ENCODE measurements at places on chromosomes 13 and 19. TPM values are rescaled to one million over a fixed set of nuclear protein-coding genes. Genes with fewer than 3 reads are reported as not detected.

DNA sequence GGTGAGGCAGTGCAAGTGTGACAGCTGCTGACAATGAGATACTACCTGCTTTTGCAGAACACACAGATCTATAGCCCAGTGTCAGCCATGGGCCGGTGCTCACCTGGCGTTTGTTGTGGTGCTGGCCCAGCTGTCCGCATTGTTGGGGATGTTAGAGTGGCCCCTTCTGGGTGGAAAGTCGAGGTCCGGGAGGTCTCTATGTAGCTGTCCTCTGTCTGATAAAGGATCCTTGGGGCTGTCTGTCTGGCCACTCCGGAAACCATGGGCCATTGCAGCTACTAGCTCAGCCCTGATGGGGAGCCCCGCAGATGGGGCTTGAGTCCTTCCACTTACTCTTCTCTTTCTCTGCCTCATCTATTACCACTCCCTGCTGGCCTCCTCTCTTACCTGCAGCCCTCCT lies 181.5 kb upstream of the TSHZ3 start:
- no peak for DNase-seq

DNA sequence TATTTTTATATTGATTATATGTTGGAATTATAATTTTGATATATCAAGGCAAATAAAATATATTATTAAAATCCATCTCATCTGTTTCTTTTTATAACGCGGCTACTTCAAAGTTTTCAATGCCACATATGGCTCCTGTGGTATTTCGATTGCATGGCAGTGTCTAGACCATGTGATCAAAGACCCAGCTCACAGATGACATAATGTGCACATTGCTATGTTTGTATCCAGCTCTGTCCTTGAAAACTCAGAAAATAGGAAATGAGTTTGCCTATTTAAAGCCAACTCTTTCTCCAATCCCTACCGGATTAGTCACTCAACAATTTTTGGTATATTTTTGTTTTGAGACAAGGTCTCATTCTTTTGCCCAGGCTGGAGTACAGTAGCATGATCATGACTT lies 26.2 kb downstream of the TMTC4 start:
- no peak for DNase-seq

DNA sequence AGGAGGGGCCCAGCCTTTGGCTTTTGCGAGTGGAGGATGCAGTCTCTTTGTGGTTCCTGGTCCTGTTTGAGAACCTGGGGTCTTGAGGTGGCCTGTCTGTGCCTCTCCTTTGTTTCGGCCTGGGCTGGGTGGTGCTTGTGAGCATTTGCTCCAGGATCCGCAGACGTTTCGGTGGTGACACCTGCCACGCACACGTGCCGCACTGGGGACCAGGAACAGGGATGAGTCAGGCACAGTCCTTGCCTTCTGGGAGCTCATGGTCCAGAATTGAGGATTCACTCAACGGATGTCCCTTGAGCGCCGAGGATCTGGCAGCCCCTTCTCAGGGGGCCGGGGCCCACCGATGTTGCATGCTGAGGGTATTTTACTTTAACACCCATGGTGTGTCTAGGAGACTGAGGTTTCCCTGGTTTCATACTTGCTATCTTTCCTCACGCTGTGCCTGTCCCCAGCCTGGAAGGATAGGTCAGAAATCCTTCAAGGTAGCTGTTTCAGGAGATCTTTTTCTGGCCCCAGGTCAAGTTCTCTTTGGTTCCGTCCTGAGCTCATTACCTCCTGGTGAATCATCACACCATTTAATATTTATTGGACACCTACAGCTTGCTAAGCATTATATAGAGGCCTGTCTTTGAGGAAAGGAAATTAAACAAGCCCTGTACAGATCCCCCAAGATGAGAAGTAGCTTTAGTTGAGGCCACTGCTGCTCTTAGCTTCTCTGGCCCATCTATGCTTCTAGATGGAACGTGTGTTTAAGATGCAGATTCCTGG lies 5.1 kb downstream of the HDGFL2 start:
- no peak for DNase-seq

DNA sequence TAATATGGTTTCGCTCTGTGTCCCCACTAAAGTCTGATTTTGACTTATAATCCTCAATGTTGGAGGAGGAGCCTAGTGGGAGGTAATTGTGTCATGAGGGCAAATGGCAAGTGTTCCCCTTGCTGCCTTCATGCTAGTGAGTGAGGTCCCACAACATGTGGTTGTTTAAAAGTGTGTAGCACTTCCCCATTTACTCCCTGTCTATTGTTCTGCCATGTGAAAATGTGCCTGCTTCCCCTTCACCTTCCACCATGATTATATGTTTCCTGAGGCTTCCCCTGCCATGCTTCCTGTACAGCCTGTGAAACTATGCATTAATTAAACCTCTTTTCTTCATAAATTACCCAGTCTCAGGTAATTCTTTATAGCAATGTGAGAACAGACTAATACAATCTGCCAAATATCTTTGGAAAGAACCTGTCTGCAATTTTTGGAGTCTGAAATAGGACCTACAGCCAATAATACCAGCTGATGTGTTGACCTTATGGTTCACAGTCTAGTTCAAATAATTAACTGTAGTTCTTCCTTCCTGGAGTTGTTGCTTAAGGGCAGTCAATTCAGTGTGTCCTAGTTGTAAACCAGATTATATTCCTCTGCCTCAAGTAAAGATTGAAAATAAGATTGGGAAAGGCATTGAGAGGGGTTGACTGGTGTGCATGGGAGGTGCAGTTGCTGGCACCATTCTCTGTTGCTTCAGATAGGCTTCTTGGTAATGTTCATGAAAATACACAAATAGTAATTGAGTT lies 1442.9 kb downstream of the SLITRK1 start:
- DNase-seq, result no peak

DNA sequence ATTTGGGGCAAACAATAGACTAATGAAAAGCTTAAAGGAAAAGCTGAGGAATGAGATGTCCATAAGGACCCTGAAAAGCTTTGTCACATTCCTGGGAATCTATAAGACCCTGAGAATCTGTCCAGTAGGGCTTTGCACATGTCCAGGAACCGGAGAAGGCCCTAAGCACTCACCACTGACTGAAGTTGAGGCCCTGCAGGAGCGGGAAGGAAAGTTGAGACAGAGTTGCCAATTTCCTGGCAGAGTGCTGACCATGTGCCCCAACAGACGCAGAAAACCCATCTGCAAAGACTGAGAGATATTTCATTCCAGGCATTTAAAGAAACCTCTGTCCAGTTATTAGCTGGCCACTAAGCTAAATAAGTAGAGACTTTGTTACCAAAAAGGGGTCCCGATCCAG lies 890.5 kb downstream of the UQCRFS1 start:
- no peak for DNase-seq

GRCh38 chr19:17079710-17080439 lies 4.3 kb downstream of the MYO9B start:
- peak; percentile 37 for DNase-seq

DNA sequence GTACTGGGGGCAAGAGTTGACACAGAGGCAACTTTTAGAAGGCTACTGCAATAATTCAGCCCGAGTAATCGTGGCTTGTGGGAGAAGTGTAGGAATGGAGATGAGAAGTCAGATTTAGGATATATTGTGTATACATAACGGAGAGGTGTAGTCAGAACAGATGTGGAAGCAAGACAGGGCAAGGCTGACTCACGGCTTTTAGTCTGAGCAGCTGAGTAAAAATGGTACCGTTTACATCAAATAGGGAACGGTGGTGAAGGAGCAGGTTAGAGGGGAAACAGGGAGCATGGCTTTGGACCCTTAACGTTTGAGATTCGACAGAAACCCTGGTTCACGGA lies 796 bp upstream of the LSM14A start:
- no peak for DNase-seq

GRCh38 chr13:50200988-50201387 lies 185.7 kb downstream of the KCNRG start:
- DNase-seq, result no peak

Gene ENOX1
- polyA plus RNA-seq, result 8.4 TPM

Gene KLK1
- polyA plus RNA-seq, result 0.27 TPM

Gene IZUMO2
- polyA plus RNA-seq, result not detected

Gene GFY
- not detected for polyA plus RNA-seq

All from hindlimb muscle (tissue), 1 donor.